ENCODE measurements at places on chromosomes 12 and 14. TPM values are rescaled to one million over a fixed set of nuclear protein-coding genes. Genes with fewer than 3 reads are reported as not detected.

- DNase-seq, result no peak
These were observed 3.4 kb downstream of the KCNA5 start for GRCh38 chr12:5047094-5047493.

GRCh38 chr14:89649451-89650075 lies 232.5 kb upstream of the FOXN3 start:
- no peak for DNase-seq

DNA sequence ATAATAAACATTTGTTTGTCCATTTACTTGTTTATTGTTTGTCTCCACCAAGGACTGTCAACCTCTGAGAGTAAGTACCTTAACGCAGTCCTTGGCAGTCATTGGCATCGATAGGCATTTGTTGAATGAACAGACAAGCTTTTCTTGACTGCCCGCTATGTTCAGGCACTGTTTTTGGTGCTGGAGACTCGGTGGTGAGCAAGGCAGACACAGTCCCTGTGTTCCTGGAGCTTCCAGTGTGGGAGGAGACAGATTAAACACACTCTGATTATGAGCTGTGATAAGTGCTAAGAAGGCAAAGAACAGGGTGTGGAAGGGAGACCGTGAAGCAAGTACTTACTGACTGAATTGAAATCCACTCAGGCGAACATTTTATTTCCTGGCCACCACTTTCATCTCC lies 1.2 kb downstream of the ATP6V0A2 start:
- DNase-seq, result no peak

GRCh38 chr14:71247106-71247505 lies 339.8 kb downstream of the PCNX1 start:
- DNase-seq, result no peak

The ITGA5 gene
- total RNA-seq, result 20.8 TPM

All from WTC11 (cell line).